ENCODE measurements at places on chromosomes 4 and X. TPM values are rescaled to one million over a fixed set of nuclear protein-coding genes. Genes with fewer than 3 reads are reported as not detected.

- no peak overlapping the region for H3K4me3 ChIP-seq
These were observed 97.3 kb downstream of the SHROOM4 start for GRCh38 chrX:50716706-50717105.

- no peak for DNase-seq
- no peaks in the 10 kb centered on the region for H3K4me1 ChIP-seq
- no peaks in the 10 kb centered on the region for H3K27me3 ChIP-seq
- no peak overlapping the region for H3K27ac ChIP-seq
These were observed 44.3 kb downstream of the CNGA1 start for GRCh38 chr4:47972181-47972580.

DNA sequence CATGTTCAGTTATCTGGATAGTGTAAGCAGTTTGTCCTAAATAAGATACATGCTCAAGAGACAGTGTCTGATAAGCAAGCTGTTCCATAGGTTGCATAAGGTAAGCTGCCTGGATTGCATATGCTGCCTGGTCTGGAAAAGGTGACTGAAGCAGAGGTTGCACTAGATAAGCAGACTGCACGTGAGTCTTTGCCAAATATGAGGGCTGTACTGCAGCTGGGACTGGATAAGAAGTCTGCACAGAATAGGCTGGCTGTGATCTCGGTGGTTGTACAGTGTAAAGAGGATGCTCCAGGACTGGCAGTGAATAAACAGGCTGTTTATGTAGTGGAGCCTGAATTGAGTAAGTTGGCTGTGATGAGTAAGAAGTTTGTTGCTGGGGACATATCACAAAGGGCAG, 68.9 kb downstream of the WNK3 start:
- no peaks in the 10 kb centered on the region for H3K27me3 ChIP-seq
- no peak for DNase-seq
- H3K4me1 ChIP-seq: no peaks in the 10 kb centered on the region
- no peaks in the 10 kb centered on the region for H3K36me3 ChIP-seq

DNA sequence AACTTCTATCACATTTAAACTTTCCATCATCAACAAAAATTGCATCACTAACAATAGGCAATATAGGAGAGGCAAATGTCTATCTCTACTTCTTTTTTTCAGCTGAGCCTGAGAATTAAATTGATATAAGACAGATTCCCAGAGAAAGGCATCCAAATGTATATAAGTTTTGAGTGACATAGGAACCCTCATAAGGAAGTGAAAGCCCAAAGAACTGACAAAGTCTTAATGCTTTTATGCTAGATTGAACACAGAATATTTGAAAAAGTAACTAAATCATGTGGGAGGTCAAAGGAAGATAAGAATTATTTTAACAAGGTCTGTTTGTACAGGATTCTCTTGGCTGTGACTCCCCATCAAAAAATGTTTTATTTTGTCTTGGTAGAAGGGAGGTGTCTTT, 714.9 kb downstream of the GRXCR1 start:
- no peak for DNase-seq
- H3K27ac ChIP-seq: no peak overlapping the region
- H3K36me3 ChIP-seq: no peaks in the 10 kb centered on the region

DNA sequence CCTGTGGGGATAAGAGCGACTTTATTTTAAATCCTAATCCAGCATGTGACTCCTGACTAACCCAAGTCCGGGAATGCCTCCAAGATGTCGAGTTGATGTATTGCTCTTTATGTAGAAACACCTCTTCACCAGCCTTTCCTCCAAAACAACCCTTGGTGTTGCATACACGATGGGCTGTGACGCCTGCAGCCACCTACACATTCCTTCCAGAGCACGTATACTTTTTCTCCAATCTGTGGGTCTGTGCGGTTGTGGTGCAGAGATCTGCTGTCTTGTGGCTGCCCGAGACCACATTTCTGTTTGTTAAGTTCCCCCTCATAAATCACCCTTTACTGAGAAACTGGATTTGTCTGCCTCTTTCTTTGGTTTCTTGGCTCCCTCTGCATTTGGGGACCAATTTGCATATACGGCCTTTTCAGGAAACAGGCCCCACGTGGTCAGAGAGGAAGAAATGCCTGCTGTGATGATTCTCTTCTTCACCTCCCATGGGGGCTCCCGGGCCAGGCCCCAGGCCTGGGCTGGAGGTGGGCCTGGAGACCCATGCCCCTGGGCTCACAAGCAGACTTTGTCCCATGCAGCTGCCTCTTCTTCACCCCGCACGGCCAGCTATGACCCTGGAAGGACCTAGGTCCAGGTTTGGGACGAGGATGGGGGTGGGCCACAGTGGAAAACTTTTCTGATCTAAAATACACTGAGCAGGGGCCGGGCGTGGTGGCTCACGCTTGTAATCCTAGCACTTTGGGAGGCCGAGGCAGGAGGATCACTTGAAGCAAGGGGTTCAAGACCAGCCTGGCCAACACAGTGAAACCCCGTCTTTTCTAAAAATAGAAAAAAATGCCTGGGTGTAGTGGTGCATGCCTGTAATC, 21.4 kb upstream of the AFAP1 start:
- peaks cover 33% of the 10 kb centered on the region for H3K4me1 ChIP-seq
- no peaks in the 10 kb centered on the region for H3K36me3 ChIP-seq
- H3K27ac ChIP-seq: no peak overlapping the region
- no peaks in the 10 kb centered on the region for H3K27me3 ChIP-seq

DNA sequence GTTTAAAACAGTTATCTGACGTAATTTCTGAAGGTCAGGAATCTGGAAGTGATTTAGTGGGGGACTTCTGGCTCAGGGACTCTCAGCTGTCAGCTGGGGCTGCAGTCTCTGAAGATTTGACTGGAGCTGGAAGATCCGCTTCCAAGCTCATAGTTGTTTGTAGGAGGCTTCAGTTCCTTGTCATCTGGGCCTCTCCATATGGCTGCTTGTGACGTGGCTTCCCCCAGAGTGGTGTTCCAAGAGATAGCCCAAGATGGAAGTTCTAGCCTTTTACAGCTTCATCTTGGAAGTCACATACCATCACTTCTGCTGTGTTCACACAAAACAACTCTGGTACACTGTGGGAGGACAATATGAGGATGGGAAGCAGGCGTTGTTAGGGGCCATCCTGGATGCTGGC, 2.1 kb downstream of the MPC1L start:
- no peak for DNase-seq
- peaks cover 6% of the 10 kb centered on the region for H3K36me3 ChIP-seq
- no peaks in the 10 kb centered on the region for H3K4me1 ChIP-seq

- no peak overlapping the region for H3K27ac ChIP-seq
- no peaks in the 10 kb centered on the region for H3K4me1 ChIP-seq
- H3K27me3 ChIP-seq: no peaks in the 10 kb centered on the region
- no peak overlapping the region for H3K4me3 ChIP-seq
These were observed 291.7 kb downstream of the KCNIP4 start for GRCh38 chr4:21656832-21657231.

GRCh38 chr4:132651196-132651595, 497.9 kb upstream of the PCDH10 start:
- no peak for DNase-seq
- H3K4me3 ChIP-seq: no peak overlapping the region
- H3K27ac ChIP-seq: no peak overlapping the region
- no peaks in the 10 kb centered on the region for H3K4me1 ChIP-seq
- no peaks in the 10 kb centered on the region for H3K27me3 ChIP-seq

GRCh38 chrX:38108364-38108763, 102.0 kb downstream of the SYTL5 start:
- H3K4me1 ChIP-seq: no peaks in the 10 kb centered on the region
- H3K27me3 ChIP-seq: no peaks in the 10 kb centered on the region
- no peak for DNase-seq
- no peaks in the 10 kb centered on the region for H3K36me3 ChIP-seq
- H3K27ac ChIP-seq: no peak overlapping the region

GRCh38 chr4:4862071-4862551, 2.6 kb downstream of the MSX1 start:
- H3K27me3 ChIP-seq: peaks cover 56% of the 10 kb centered on the region
- H3K4me3 ChIP-seq: no peak overlapping the region
- DNase-seq: no peak
- H3K27ac ChIP-seq: no peak overlapping the region

DNA sequence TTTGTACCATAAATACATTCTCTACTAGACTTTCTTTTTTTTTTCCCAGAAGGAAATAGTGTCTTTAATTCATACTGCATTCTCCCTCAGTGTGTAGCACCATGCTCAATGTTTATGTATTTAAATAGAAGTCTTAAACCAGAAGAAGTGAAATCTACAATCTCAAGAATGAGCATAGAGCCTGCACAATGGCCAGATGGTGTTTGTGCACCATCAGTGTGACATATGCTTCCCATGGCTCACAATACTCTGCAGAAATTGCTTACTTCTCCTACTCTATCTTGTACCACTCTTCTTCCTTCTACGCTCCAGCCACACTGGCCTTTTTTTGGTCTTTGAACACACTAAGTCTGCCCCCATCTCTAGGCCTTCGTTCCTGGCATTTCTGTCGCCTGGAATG, 2.6 kb upstream of the DOCK11 start:
- DNase-seq: no peak
- H3K4me3 ChIP-seq: no peak overlapping the region
- H3K36me3 ChIP-seq: no peaks in the 10 kb centered on the region
- H3K27ac ChIP-seq: no peak overlapping the region
- no peaks in the 10 kb centered on the region for H3K27me3 ChIP-seq

DNA sequence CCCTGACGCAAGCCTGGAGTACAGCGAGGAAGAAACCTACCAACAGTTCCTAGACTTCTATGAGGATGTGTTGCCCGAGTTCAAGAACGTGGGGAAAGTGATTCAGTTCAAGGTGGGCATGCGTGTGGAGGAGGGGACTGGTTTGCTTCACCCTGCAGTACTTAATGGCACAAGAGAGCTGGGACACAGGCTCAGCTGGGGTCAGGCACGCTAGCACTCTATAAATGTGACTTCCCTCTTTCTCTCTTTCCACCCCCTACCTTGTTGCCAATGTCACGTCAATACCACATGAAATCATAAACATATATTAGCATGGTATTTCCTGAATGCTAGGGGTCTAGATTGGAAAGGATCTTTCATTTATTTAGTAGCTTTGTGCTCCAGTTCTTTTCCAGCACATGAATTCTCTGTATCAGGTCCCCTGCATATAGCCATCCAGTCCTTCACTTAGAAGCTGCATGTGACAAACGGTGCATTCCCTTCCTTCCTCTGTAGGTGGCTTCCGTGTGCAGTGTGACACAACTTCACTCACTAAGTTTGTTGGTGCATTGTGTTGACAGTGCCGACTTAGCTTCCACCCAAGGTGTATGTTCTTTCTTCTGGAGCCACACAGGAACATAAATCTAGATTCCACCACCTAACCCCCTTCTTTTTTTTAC, 25.6 kb downstream of the ZRSR2 start:
- no peaks in the 10 kb centered on the region for H3K27me3 ChIP-seq
- H3K27ac ChIP-seq: no peak overlapping the region
- no peak for DNase-seq

- DNase-seq: no peak
- H3K4me1 ChIP-seq: no peaks in the 10 kb centered on the region
- no peak overlapping the region for H3K27ac ChIP-seq
These were observed 654.5 kb downstream of the STIM2 start for GRCh38 chr4:27515140-27515539.

GRCh38 chrX:56762220-56762619, 33.2 kb downstream of the NBDY start:
- peak overlapping the region; percentile 24 for H3K4me3 ChIP-seq
- H3K27me3 ChIP-seq: no peaks in the 10 kb centered on the region
- H3K27ac ChIP-seq: peak overlapping the region; percentile 43
- peaks cover 55% of the 10 kb centered on the region for H3K4me1 ChIP-seq

GRCh38 chr4:112026058-112026457, 119.2 kb upstream of the FAM241A start:
- no peak for DNase-seq
- H3K4me1 ChIP-seq: no peaks in the 10 kb centered on the region
- no peaks in the 10 kb centered on the region for H3K36me3 ChIP-seq

DNA sequence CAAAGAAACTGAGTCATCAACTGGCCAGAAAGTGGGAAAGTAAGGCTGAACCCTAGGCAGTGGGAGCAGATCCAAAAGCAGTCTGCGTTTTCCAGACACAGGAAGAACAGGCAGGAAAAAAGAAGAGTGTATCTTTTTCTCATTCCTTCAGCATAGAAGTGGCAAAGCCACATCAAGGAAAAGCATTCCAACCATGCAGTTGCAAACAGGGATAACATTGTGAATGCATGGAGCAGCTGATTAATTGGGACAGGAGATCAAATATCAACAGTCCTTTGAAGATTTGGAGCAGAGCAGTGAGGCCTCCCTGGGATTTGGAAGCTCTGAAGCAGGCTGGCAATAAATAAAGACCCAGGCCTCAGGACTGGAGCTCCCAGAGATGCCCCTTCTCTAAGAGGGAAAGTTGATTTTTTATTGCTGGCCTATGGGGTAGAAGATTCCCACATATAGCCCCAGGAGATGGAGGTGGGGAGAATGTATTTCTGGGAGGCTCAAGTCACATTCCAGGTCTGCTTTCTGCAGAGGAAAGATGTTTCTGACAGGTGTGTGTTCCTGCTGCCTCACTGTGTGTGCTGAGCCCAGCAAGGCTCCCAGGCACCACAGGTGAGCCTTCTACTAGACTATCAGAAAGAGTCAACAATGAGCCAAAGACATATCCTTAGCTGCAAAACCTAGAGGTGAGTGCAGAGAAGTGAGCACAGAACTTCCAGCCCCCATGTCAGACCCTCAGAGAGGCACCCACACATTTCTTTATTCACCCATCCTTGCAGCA, 222.5 kb downstream of the RAB28 start:
- no peaks in the 10 kb centered on the region for H3K4me1 ChIP-seq
- no peak overlapping the region for H3K4me3 ChIP-seq
- H3K27me3 ChIP-seq: no peaks in the 10 kb centered on the region
- DNase-seq: no peak

The ETDA gene
- total RNA-seq: not detected

The CYP4V2 gene
- total RNA-seq: 41.9 TPM

The INPP4B gene
- 76.7 TPM for total RNA-seq

The RTL3 gene
- not detected for total RNA-seq

The MAGEB1 gene
- not detected for total RNA-seq

The DCAF12L2 gene
- not detected for total RNA-seq

Data from CD4-positive, alpha-beta memory T cell (primary cell).